Cerebellum (tissue), 4 donors: ENCODE measurements at places on chromosomes 12 and 14.

DNA sequence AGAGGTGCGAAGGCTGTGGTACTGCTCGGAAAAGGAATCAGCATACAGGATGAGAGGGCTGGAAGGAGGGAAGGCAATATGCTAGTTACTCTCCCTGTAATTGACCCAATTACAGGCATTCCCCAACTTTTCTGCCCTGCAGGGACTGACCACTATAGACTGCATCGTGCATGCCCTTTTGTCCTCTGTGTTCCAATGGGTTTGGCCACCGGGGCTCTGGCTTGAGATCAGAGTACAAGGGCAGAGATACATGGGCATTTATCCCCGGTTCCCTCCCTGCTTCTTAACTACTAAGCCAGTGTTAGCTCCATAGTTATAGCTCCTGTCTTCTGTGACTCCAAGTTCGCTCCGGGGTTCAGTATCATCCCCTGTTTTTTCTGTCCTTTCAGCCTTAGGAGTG is 59.7 kb downstream of the GTF2A1 start:
- DNase-seq, result no peak

DNA sequence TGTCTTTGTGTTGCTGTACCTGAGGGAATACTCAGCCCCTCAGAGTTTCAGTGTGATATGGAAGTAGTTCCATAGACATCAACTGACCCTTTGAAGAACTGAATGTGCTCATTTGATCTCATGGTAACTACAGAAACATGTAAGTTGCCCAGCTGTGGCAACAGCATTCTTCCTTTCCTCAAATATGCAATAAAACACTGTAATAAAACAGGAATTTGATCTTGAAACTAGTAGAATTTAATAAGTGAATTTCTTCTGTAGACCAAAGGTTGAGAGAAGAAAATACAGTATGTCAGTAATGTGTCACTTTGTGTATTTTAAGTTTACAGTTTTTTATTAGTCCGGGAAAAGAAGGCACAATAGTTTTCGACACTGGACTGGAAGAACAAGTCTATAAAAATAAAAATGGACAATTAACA is 31.9 kb downstream of the KCTD10 start:
- no peak for DNase-seq

GRCh38 chr14:50403419-50403818 is 6.7 kb upstream of the CDKL1 start:
- no peak for DNase-seq

- no peak for DNase-seq
These were observed 250.5 kb upstream of the FLRT2 start for GRCh38 chr14:85279407-85279806.

DNA sequence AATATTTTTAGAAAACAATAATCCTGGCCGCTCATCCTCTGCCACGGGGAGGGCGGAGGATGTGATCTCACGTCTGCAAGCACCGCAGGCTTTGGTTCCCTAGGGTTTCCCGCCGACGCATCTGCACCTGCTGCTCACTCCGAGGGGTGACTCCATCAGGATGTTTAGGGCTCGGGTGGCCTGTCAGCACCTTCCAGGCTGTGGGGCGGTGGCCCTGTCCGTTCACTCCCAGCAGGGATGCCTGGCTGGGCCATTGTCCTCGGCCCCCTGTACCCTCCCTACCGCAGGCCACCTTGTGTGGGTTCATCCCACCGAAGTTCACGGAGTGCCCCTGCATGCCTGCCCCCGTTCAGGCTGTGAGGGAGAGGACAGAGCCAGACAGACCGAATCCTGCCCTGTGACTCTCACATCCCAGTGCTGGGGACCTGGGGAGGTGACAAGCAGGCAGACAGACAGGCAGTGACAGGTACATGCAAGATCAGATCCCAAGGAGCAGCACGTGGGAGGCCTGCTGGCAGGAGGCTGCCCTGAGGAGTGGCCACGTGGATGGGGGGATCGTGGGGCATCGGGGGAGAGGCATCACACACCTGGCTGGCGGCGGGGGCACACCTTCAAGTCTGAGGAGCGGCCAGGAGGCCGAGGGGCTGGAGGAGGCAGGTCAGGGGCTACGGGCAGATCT is 112.6 kb downstream of the ADGRD1 start:
- DNase-seq, result no peak

- no peak for DNase-seq
These were observed 93.7 kb downstream of the VCPKMT start for GRCh38 chr14:50022661-50023060.

GRCh38 chr14:85415015-85415712 is 114.8 kb upstream of the FLRT2 start:
- no peak for DNase-seq

DNA sequence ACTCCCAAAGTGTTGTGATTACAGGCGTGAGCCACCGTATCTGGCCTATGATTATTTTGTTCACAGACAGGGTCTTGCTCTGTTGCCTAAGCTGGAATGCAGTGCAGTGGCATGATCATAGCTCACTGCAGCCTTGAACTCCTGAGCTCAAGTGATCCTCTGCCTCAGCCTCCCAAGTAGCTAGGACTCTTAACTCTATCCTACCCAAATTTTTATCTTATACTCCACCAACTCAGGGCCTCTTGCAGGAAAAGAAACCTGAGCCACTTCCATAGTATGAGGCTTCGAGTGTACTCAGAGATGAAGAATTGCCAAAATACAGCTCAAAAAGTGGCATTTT is 828 bp downstream of the MMAB start:
- DNase-seq, result no peak

DNA sequence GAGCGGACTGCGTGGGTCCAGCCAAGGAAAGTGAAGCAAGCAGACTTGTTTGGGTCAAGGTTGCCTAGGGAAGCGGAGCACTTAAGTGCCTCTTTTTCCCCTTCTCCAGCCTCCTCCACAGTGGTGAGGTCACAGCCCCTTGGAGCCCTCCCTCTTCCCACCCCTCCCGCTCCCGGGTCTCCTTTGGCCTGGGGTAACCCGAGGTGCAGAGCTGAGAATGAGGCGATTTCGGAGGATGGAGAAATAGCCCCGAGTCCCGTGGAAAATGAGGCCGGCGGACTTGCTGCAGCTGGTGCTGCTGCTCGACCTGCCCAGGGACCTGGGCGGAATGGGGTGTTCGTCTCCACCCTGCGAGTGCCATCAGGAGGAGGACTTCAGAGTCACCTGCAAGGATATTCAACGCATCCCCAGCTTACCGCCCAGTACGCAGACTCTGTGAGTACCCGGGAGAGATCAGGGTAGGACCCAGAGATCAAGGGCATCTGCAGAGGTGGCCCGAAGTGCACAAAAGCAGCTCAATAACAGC is at the start of gene TSHR:
Gene TSHR (plus strand): TSS at position 206 of the 526 bp plus-strand sequence. CDS start 60 bp downstream, at position 266.
- no peak for DNase-seq

DNA sequence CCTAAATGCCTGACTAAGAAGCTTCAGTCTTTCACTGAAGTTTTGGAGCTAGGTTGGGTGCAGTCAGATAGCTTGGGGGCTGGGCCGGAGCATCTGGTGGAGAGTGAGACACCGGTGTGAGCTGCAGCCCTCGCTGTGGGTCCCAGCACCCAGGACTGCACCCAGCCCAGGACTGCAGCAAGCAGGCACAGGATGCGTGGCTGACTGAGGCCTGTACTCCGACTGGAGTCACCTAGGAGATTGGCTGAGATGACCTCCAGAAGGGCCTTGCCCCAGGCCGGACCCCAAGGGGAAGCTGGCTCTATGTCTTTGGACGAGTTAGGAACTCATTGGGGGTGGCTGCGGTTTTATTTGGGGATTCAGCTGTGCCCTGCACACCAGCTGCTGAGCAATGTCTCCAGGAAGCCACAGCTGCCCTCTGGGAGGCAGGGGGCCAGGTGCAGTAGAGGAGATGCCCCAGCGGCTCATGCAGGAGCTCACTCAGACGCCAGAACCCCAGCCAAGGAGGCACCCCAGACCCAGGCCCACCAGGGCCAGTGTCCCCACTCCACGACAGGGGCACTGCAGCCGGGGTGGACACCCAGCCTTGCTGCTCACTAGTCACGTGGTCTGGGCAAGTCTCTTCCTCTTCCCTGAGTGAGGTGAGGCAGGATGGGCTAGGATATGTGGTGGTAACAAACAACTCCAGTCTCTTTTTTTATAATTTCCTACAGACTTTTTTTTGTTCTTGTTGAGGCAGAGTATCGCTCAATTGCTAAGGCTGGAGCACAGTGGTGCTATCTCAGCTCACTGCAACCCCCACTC is 31.8 kb upstream of the RCOR1 start:
- no peak for DNase-seq

DNA sequence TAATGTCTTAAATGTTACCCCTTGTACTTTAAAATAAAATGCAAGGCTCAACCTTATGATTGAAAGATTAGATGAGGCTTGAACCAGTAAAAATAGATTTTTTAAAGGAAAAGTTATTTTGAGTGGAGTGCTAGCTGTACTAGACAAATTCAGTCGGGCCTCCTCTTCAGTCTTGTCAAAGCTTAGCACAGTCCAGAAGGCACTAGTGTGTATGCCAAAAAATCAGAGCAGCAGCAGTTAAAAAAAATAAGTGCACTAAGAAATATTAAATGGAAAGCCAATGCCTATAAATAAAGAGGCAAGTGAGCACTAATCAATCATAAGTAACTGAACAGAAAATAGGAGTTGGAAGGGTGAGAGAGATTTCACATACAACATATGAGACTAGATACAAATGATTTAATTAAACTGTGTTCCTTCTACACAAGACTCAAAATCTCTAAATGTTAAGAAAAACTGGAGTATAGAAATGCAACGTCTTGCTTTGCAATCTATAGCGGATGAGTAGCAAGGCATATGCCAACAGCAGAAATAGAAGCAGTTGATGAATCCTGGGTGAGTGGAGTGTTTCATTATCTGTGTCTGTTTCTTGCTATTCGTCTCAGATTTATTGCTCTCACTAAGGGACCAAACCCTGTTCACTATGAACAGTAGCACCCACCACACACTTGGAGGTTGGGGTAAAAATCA is 172.1 kb downstream of the ETNK1 start:
- no peak for DNase-seq

- DNase-seq, result no peak
These were observed 394.6 kb downstream of the C12orf75 start for GRCh38 chr12:105725054-105725453.

DNA sequence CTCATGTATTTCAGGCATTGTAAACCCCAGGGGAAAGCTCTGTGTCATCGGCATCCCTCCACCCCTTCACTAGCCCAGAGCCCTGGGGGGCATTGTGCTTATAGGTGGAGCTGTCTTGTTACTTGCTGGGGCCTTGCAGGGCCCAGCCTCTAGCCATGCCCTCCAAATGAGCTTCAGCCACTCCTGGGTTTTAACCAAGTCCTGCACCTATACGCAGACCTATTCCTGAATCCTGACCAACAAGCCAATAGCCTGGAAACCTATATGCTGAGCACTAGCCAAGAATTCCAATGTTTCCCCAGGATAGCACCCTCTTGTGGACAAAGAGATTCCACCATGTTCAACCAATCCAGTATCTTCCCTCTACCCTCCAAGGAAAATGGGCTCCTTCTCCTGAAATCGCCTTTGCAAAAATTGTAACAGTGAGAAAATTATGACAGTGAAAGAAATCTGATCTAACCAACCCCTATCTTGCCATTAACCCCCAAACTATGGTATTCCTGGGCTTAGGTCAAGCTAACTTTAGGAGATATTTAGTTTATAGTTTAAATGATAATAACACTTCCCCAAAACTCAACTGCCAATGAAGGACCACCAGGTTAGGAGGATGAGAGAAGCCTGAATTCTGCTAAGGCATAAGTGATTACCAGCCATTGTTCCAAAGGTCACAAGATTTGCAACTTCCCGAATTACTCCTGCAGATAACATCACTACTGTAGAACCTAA is 55.5 kb downstream of the TTC7B start:
- DNase-seq, result no peak

DNA sequence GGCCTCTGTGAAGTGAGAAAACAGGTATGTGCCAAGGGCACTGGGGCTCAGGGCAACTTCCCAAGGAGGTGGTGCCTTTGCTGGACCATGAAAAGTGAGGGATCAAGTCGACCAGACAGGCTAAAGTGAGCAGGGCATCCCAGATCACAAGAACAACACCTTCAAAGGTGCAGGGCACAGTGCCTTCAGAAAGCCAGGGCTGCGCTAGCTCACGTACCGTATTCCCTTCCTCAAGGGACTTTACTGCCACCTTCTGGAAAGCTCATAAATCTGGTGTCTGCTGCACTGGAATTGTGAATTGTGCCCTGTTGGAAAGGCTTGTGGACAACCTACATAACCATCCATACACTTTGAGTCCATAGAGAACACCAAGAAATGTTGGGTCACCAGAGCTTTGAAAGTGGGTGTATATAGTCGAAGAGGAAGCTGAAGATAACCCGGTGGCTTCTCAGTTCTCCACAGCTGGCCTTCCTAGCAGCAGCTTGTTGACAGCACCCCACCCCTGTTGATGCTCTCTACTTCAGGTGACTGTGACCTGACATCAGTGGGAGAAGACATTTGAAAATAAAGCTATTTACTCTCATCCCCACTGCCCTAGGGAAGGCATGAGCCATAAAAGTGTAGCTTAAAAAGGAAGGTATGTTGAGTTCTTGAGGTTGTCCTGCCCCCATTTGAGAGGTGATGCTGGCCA is 24.5 kb downstream of the FIGNL2 start:
- DNase-seq, result peak; percentile 84

DNA sequence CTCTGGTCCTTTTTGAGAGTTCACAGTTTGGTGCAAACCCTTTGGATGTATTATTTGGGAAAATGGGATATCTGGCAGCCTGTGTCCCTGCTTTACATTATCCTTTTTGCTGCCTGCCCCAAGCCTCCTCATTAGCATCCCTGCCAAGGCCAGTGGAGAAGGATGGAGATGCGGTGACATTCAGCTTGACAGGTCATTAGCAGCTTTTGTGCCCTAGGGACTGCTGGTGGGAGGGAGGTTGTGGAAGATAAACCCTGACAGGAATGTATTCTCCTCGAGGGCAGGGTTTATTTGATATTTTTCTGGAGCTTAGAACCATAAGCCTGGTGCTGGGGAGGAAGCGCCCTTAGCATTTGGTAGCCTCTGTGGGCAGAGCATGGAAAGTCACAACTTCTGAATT is 49.3 kb downstream of the PTPN11 start:
- DNase-seq, result no peak

DNA sequence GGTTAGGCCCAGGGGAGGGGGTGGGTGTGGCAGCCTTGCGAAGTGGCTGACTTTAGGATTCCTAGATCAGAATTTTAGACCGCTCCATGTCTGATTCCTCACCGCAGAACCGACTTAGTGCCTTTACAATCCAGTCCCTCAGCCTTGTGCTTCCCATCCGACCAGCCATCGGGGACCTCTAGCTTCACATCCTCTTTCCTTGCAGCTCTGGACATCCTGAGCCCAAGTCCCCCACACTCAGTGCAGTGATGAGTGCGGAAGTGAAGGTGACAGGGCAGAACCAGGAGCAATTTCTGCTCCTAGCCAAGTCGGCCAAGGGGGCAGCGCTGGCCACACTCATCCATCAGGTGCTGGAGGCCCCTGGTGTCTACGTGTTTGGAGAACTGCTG is 557 bp downstream of the COPS7A start:
- DNase-seq, result no peak

GRCh38 chr12:111255261-111255660 is 113.6 kb downstream of the PHETA1 start:
- DNase-seq, result no peak

- DNase-seq, result no peak
These were observed 439 bp downstream of the GOLGA5 start for GRCh38 chr14:92794547-92794941.
